Stimulated activated CD4-positive, alpha-beta T cell treated with anti-CD3 and anti-CD28 coated beads, TNF-alpha, amount 100 ng/mL, for 4 hours (primary cell): ENCODE measurements at places on chromosomes 1 and 21.

GRCh38 chr1:1614204-1614953 lies 921 bp upstream of the MIB2 start:
- DNase-seq, result no peak

- DNase-seq, result no peak
These were observed 26.0 kb downstream of the SETD4 start for GRCh38 chr21:36034211-36034913.

GRCh38 chr1:40339420-40340323 lies 22.6 kb upstream of the COL9A2 start:
- no peak for DNase-seq

- no peak for DNase-seq
These were observed at the start of gene SH3BGR for GRCh38 chr21:39451332-39452206. Gene SH3BGR (plus strand): TSS chr21:39451970. CDS start chr21:39452097, 127 bp downstream.

- no peak for DNase-seq
These were observed 5.0 kb downstream of the ALPL start for GRCh38 chr1:21514245-21514644.

- DNase-seq, result no peak
These were observed 570.4 kb upstream of the ZRANB2 start for GRCh38 chr1:71651214-71651613.

- no peak for DNase-seq
These were observed 3.8 kb downstream of the SERTAD4 start for GRCh38 chr1:210236386-210236839.

- no peak for DNase-seq
These were observed 561.7 kb downstream of the LTN1 start for GRCh38 chr21:28431022-28431421.

GRCh38 chr21:38329162-38329561 lies 72.4 kb downstream of the KCNJ15 start:
- DNase-seq, result no peak

DNA sequence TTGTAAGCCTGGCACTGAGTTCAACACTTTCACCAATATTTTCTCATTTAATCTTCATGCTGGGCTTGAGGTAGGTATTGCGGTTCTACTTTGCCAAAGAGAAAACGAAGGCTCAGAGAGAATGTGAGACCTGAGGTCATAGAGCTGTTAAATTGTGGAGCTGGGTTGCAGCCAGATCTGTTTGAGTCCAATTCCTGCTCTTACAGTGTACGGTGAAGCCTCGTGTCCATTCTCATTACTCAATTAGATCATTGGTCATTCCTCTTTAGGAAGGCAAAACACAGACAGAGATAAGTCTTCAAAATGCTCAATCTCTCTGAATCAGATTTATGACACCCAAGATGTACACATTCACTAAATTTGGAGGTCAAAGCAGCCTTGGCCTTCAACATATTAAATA lies 559.0 kb upstream of the DAB1 start:
- no peak for DNase-seq

DNA sequence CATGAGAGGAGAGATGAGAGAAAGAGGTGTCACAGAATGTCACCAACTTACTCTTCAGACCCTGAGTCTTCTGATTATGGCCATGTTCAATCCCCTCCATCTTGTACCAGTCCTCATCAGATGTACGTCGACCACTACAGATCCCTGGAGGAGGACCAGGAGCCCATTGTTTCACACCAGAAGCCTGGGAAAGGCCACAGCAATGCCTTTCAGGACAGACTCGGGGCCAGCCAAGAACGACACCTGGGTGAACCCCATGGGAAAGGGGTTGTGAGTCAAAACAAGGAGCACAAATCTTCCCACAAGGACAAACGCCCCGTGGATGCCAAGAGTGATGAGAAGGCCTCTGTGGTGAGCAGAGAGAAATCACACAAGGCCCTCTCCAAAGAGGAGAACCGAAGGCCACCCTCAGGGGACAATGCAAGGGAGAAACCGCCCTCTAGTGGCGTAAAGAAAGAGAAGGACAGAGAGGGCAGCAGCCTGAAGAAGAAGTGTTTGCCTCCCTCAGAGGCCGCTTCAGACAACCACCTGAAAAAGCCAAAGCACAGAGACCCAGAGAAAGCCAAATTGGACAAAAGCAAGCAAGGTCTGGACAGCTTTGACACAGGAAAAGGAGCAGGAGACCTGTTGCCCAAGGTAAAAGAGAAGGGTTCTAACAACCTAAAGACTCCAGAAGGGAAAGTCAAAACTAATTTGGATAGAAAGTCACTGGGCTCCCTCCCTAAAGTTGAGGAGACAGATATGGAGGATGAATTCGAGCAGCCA lies 8.0 kb downstream of the ELOA start:
- no peak for DNase-seq

DNA sequence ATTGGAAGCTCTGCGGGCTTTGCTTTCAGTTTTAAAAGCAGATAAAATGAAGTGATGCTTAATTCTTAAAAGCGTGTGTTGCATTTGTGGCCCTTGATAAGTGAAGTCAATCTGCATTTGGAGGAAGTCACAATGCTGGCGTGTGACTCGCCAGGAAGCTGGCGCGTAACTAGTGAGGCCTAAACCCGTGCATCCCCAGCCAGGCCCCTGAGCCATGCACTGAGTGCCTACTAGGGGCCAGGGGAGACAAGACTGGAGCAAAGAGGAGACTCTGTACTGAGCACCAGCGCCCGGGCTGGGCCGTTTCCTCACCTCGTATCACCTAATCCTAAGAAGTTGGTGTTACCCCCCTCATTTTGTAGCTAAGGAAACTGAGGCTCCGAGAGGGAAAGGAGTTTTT lies 4.6 kb upstream of the DDOST start:
- no peak for DNase-seq

DNA sequence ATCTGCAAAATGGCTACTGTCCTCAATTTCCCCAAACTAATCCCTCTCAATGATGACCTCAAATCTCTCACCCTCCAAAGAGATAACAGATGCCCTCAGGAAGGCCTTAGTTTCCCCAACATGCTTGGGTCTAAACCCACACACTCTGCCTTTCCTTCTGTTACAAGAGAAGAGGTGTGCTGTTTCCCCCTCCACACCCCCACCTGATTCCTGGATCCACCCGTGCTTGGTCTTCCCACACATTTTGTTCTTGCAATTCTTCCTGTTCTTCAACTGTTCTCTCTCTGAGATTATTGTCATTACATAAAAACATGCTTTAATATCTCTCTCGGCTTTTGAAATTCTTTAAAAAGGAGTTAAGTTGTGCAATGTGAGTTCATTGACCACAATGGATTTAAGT lies 5.7 kb upstream of the CBR3 start:
- DNase-seq, result no peak

DNA sequence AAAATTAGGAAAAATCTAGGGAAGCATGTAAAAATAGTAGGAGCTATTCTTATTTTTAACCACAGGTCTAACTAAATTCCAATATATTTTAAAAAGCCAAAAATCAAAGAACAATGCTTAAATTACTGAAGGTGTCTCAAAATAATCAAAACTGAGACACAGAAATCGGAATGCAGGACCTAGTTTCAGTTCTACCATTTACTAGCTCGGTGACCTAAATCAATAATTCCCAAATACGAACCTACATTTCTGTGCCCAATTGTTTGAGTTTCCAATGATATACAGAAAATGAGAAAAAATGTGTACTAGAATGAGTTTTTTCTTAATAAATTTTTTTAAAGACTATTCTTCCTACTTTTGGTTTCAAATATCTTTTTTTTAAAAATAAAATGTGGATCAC lies 37.4 kb downstream of the ANKRD13C start:
- no peak for DNase-seq

DNA sequence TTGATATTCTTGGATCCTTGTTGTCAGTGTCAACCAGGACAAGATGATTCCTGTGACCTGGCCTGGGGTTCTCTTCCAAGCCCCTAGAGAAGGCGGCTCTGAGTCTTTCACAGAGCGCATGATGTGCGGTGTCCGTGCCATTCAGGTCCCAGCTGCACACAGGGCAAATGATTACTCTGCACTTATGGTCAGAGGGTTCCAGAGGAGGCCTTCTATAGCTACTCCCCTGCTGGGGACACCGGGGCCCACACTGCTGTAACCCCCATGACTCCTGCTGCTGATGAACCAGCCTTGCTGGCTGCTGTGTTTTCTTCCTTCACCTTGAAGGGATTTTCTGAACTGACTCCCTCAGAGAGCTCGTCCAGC lies 1.5 kb downstream of the PTGFRN start:
- DNase-seq, result no peak

DNA sequence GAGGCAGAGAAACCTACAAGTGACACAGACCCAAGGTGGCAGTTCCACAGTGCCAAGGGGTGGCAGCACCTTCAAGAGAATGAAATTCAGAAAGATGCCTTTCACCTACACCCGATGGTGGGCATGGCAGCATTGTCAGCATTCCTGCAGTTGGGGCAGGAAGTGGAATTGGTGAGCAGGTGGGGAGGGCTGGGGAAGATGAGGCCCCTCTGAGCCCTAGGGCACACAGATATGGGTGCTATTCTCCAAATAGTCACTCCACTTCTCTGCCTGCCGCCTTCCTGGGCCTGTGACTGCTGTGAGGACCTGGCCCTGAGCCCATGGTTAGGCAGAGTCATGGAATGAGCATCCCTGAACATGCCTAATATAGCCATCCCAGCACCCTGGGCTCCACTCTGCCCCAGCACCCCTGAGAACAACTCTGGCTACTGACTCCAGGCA lies 8.3 kb downstream of the SHISA4 start:
- no peak for DNase-seq

- no peak for DNase-seq
These were observed 600.7 kb upstream of the USP24 start for GRCh38 chr1:55815745-55816455.

DNA sequence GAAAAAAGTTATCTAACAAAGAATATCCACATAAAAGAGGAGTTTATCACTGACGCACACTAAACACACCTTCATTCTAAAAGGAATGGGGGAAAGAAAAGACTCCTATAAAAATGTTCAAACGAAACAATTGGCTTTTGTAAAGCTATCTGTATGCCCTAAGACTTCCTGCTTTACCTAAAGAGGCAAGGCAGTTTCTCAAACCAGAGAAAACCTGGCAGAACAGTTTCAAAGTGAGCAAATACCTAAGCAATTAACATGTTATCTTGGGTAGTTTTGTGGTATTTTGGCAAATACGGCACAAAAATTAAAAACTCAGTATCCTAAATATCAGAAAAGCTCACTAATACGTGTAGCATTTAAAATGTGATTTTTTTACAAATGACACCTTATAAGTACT lies 1.9 kb downstream of the PUM1 start:
- DNase-seq, result no peak

GRCh38 chr1:166174108-166174507 lies 7.3 kb upstream of the FAM78B start:
- no peak for DNase-seq

DNA sequence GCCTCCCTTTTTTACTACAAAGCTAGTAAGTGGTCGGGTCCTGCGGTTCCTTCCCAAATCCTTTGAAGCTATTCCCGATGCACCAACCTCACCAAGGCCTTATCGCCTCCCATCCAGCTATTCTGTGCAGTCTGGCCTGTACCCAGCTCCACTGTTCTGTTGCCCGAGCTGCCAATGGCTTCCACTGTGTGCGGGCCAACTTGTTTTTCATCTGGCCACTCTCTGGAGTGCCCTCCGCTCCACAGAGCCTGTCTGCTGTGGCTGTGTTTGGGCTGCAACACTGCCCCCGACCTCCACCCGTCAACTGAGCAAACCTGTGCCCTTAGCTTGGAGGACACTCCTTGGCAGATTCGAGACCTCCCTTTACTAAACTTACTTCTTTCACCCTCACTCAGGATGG lies 125.0 kb downstream of the KIAA0319L start:
- DNase-seq, result no peak

- no peak for DNase-seq
These were observed 8.7 kb downstream of the TIE1 start for GRCh38 chr1:43309405-43310025.

GRCh38 chr1:209241487-209241886 lies 342.0 kb upstream of the CAMK1G start:
- DNase-seq, result no peak

- no peak for DNase-seq
These were observed 1.2 kb downstream of the RNASEL start for GRCh38 chr1:182587666-182588499.

- DNase-seq, result no peak
These were observed 9.2 kb upstream of the VPS26C start for GRCh38 chr21:37276377-37276776.

DNA sequence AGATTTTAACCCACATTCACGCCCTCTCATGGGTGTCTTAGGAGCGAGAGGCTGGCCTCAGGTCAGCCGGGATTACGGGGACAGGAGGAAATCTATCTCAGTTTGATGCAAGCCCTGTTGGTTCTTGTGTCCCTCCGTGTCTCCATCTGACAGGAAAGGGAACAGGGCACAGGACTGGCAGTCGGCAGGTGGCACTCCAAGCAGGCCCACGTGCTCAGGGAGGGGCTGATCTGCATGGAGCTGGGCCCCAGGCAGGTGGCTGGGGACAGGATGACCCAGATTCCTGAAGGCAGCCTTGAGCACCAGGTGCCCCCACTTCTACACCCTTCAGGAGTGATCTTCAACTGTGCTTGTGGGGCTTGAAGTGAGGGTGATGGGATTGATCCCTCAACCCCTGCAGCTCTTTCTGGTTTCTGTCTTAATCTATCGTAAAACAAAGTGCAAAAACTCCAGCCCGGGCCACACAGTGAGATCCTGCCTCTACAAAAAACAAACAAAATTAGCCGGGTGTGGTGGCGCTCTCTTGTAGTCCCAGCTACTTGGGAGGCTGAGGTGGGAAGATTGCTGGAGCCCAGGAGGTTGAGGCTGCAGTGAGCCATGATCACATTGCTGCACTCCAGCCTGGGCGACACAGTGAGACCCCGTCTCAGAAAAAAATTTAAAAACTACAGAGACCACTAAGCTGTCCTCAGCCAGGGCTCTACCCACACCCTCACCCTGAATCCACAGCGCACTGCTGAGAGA lies 8.3 kb downstream of the PLEKHG5 start:
- no peak for DNase-seq

GRCh38 chr1:211091867-211092266 lies 42.1 kb downstream of the KCNH1 start:
- DNase-seq, result no peak

DNA sequence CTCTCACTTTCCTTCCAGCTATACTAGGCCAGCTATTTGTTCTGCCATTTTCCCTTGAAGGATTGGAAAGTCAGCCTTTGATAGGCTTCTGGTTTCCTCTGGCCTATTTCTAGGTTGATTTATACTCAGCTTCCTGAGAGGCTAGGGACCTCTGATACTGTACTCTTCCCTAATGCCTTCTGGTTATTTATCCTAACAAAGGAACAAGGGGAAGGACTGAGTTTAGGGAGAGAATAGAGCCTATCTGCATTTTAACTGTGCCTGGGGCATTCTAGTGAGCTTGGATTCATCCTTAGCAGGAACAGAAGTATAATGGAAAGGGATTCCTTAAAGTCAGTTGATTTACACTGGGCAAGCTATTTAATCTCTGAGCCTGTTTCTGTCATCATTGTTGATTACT lies 11.8 kb upstream of the TMEM39B start:
- no peak for DNase-seq
